ENCODE measurements at places on chromosomes 13 and 19.

DNA sequence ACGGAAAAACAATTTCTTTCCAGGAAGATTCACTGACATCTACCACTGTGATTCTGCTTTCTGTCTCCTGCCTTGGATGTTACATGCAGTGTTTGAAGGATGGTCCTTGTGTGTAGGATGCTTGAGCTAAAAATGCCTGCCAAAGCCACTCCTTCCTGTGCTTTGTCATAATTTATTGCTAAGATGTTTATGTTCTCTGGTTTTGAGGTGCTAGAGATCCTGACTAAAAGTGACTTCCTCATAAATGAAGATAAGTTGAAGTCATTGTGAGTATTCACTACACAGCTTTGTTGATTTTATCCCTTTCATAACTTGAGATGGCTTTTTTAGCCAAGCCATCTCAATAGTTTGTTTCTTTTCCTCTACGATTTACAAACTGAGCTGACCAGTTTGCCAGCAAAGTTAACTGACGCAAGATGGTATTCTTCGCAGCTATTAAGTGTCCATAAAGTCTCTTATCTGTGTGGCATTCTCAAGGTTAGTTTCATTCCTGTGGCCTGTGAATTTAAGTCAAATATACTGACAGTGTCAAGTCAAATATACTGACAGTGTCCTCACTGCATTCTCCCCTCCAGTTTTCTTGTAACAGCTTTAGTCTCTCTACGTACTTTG, 15.7 kb upstream of the FBXL3 start:
- no peak for DNase-seq

DNA sequence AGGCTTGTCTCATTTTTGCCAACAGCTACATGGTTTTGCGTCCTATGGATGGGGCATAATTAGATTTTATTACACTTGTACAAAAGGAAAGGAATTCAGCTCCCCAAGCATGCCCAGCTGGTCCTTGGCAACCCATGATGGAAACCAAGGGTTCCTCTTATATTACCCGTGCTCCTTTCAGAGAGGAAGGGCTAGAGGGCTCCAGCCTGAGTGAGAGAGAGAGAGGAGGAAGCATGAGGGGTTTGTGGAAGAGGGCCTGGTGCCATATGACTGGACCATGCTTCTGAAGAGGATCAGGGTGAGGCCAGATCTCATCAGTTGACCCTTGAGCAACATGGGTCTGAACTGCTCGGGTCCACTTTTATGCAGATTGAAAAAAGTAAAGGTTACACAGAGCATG, 3.5 kb upstream of the RPS9 start:
- no peak for DNase-seq

GRCh38 chr19:34184880-34185491, 12.7 kb downstream of the LSM14A start:
- no peak for DNase-seq

DNA sequence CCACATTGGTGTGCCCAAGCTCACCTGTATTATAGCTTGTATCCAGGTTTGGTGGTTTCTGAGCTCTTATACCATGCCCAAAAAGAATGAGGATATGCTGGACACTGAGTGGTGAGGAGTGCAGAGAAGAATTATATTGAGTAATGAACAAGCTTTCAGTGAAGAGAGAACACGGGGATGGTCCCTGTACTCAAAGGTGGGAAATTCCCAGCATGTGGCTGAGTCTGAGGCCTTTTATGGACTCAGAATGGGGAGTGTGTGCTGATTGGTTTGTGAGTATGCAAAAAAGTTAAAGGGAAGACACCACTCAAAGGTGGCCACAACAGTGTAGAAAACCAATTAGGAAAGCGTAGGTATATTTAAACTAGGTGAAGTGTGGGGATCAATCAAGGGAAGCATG, 191.2 kb upstream of the SLITRK6 start:
- no peak for DNase-seq

DNA sequence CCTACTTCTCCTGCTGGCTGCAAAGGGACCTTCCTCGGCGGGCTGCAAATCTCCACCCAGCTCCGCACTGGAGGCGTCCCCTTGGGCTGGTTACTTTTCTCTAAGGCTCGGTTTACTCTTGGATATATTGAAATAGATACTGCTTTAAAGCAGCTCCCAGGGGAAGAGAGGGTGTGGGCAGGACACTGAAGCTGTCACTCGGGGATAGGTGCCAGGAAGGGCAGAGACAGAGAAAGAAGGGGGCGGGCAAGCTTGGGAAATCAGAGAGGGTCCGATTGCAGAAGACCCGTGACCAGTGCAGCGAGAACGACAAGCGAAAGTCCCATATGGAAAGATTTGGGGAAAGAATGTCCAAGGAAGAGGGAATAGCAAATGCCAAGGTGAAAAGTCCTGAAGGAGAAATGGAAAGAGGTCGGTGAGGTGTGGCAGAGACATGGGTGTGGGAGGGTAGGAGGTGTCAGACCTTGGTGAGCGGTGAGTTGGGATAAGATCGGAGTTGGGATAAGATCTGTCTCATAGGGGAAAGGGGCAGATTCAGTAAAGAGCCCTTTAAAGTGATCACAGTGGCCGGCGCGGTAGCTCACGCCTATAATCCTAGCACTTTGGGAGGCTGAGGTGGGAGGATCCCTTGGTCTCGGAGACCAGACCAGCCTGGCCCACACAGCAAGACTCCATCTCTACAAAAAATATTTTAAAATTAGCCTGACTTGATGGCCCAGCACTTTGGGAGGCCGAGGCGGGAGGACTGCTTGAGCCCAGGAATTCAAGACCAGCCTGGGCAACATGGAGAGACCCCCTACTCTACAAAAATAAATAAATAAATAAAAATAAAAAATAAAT, 618 bp downstream of the THSD8 start:
- DNase-seq = no peak

DNA sequence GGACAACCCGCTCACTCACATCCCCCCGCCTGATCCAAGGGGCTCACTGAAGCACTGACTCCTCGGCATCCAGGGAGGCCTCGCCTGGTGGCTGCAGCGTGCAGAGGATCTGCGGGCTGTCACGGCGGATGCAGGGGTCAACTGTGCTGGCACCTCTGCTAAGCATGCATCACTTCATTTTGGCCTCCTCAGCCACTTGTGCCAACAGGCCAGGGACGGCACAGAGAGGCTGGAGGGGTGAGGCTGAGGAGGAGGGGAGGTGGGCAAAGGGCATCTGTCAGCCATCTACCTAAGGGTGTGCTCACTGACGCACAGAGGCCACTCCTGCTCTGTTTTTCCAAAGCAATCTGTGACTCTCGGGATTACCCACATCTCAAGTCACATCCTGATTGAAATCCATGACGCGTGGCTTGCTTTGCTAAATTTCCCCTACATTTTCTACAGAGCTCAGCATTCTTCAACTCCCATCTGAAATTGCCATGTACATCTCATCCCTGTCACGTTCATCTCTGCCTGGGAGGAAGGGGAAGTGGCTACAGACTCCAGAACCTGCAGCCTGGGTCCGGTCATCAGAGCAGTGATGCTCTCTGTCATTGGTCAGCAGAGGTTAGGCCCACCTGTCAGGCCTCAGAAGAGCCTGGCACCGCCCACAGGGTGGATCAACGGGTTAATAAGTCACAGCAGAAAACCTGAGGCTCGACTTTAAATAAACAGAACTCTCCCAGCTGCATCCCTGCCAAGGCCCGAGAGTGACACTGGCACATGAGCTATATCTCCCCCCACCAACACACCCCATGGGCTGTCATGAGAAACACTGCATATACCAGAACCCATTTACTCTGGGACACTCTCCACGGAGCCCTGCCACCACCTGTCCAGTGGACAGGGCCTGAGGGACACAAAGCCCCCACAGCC, 17.6 kb downstream of the ELL start:
- DNase-seq = no peak

- DNase-seq = no peak
Measured at GRCh38 chr13:97116754-97117153, 105.4 kb upstream of the MBNL2 start.

DNA sequence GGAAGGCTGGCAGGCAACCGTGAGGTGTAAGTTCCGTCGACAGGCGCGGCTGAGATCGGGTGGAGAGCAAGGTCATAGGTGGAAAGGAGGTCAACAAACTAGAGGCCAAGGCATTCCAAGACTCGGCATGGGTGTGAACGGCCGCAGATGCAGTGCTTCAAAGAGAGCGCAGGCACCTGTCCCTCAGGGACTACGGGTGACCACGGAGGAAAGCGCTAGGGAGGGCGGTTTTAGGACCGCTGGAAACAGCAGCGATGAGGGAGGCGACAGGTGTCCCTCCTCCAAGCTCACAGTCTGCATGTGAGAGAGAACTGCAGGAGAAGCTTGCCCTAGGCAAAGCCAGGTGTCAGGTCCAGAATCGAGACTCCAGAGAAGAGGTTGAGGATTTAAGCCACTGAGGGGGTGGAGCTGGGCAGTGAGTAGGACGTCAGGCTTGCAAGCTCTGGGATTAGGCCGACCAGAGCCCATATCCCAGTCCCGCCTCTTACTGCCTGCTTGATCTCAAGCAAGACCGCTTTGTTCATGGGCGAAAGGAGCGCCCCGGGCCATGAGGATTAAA, 1.6 kb upstream of the MLNR start:
- no peak for DNase-seq

DNA sequence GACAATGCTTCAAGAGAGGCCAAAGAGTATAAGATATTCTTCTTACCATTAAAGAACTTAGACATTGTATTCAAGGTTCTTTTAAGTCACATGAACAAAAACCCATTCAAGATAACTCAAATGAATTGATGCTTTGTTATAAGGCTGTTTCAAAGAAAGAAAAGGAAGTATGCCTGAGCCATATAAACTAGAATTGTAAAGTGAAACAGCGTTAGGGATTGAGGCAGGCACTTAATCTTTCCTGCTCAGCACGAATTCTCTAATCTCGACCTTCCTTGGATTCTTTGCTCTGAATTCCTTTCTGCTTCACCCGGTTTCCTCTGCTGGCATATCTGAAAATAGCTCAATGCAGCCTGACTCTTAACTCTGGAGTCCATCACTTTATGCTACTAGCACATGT, 595.4 kb downstream of the DIAPH3 start:
- DNase-seq = no peak

DNA sequence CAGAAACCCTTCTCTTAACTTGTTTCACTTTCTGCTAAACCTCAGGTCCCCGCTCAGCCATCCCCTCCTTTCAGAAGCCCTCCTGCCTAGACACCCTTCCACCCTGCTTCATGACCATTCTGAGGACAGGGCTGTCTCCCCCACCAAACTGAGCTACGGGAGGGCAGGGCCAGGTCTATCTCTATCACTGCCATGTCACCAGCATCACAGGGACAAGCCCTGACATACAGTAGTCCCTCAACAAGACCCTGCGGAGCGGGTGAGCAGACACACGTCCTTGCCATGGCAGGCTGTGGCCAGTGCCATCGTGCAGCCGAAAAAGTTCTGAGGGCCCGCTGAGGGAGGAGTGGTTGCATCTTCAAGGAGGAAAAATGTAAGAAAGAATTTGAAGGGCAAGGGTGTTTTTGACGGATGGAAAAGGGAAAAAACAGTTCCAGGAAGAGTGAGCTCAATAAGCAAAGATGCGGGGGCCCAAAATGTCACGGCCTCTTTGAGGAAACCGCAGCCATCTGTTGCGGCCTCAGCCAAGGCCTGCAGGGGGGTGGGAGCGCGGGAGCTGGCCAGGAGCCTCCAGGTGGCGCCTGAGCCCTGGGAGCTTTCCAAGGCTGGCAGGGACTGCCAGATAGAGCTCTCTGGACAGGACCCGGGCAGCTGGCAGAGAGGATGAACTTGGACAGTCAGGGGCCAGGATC, 8.1 kb downstream of the PTGIR start:
- DNase-seq = peak; percentile 89

DNA sequence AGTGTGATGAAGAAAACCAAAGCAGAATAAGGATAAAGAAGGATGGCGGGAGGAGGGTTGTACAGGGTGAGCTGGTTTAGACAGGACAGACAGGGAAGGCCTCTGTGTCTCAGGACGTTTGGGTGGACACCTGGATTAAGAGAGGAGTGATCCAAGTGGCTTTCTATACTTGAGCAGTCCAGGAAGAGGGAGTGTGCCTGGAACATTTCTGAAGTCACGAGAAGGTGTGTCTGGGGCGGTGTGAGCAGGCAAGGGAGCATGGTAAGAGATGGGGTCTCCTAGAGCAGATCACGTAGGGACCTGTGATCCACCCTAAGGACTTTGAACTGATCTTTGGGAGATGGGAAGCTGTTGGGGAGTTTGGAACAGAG, 15.4 kb upstream of the STK24 start:
- no peak for DNase-seq

DNA sequence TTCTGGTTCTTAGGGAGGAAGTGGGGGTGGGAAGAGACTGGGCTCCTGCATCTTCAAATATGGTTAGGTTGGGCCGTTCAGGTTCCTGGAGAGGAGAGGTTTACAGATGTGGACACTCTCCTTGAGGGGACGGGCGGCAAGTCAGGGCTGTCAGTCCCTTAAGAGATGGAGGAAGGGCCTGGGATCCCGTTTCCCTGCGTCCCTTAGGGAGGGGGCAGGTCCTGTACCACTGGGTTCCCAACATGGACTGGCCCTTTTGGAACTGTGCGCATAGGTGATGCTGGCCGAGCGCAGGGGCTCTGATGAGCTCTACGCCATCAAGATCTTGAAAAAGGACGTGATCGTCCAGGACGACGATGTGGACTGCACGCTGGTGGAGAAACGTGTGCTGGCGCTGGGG, 10.9 kb upstream of the CACNG7 start:
- DNase-seq = no peak

GRCh38 chr19:18519962-18520847, 1.7 kb downstream of the ELL start:
- DNase-seq = peak; percentile 72

GRCh38 chr13:74696148-74696922, 562.1 kb upstream of the KLF12 start:
- DNase-seq = no peak

- DNase-seq = no peak
Measured at GRCh38 chr13:112828082-112828699, 138.4 kb downstream of the ATP11A start.

DNA sequence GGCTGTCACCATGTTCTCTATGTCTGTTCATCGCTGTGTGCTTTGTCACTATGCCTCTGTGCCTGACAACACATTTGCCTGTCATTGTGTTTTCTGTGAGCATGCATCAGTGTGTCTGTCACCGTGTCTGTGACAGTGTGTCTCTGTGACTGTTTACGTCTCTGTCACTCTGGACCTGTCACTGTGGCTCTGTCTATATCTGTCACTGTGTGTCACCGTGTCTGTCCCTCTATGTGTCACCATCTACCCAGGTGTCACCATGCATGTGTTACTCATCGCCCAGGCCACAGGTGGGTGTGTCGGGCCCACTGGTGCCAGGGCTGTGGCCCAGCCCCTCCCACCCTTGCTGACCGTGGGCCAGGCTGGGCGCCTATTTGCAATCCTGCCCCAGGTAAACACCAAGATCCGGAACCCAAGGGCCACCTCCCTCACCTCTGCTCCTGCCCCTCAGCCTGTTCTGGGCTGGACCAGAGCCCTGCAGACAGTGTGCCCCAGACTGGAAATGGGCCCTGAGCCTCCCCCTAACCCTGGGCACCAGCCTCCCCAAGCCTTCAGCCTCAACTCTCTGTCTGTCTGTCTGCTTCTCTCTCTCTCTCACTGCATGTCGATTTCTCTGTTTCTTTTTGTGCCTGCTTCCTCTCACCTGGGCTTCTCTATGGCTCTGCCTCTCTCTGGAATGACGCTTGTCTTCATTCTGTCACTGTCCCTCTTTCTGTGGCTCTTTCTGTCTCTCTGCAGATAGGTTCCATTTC, 7.7 kb downstream of the IRF2BP1 start:
- DNase-seq = peak; percentile 37

Data from stimulated activated naive CD8-positive, alpha-beta T cell treated with anti-CD3 and anti-CD28 coated beads, Interleukin-15, Interleukin-2, amounts not matched to agents 100 U/mL and 50 U/mL, for 24 hours (primary cell).